AG09309 (cell line): ENCODE measurements at places on chromosomes 16 and 17.

- no peak for DNase-seq
Observed at GRCh38 chr16:65314627-65315008, 192.8 kb upstream of the CDH11 start.

GRCh38 chr16:58850678-58851020 lies 116.5 kb upstream of the GOT2 start:
- DNase-seq: no peak

DNA sequence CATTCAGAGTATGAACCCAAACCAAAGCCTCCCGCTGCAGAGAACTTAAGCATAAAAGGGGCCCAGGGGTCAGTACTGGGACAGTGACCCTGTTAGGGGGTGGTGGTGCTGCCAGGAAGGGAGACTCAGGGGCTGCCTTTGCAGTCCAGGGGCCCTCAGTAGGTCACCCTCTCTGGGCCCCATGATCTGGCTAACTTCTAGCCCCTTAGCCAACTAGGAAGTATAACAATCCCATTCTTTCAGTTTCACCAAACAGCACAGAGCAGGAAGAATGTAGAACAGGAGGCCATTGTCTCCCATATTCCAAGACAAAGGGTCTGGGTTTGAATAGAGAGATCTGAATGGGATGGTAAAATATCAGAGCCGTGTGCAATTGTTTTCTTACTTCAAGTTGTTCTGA lies 378.6 kb upstream of the C16orf82 start:
- DNase-seq: no peak

GRCh38 chr16:4862639-4863038 lies 15.4 kb downstream of the UBN1 start:
- DNase-seq: no peak

- DNase-seq: peak; percentile 80
Observed at GRCh38 chr17:64081802-64082799, 47.8 kb downstream of the ERN1 start.

DNA sequence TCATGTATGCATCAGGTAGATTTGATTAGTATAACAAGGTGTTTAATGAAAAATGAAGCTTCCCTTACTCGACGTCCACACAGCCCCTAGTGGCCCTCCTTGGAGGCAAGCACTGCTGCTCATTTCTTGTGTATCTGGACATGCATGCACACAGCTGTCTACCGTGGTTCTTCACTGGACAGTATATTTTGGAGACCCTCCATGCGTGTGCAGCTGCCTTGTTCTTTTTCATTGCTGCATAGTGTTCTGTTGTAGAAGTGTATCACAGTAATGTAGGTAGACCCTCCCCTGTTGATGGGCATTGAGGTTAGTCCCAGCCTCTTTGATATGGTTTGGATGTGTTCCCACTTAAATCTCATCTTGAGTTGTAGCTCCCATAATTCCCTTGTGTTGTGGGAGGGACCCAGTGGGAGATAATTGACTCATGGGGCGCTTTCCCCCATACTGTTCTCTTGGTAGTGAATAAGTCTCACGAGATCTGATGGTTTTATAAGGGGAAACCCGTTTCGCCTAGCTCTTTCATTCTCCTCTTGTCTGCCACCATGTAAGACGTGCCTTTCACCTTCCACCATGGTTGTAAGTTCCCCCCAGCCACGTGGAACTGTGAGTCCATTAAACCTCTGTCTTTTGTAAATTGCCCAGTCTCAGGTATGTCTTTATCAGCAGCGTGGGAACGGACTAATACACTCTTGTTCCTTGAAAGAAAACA lies 6.3 kb downstream of the CMIP start:
- no peak for DNase-seq

DNA sequence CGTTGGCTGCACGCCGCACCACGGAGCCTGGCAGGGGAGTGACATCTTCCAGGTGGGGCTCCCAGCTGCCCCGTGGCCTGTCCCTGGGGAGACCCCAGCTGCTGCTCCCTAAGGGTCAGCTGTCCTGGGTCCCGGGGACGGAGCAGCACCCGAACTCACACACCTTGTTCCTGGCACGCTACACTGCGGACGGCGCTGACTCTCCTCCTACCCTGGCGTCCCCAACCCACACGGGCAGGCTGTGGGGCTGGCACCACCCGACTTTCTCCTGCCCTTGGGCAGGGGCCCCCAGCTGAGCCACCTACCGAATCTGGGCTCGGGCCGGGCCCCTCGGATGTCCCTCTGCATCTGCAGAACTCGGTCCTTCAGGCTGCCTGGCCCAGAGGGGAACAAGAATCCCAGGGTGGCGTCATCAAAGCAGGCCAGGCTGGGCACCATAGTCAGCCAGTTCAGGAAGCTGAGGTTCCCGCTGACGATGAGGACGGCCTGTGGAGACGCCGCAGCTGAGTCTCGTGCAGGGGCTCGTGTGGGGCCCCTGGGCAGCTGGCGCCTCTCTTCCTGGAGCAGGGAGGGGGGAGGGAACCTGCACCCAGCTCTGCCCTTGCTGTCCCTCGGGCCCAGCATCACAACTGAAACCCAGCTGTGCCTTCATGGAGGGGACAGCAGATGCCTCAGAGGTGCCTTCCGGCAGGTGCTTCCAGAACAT lies 70.5 kb upstream of the GNG13 start:
- DNase-seq: no peak

DNA sequence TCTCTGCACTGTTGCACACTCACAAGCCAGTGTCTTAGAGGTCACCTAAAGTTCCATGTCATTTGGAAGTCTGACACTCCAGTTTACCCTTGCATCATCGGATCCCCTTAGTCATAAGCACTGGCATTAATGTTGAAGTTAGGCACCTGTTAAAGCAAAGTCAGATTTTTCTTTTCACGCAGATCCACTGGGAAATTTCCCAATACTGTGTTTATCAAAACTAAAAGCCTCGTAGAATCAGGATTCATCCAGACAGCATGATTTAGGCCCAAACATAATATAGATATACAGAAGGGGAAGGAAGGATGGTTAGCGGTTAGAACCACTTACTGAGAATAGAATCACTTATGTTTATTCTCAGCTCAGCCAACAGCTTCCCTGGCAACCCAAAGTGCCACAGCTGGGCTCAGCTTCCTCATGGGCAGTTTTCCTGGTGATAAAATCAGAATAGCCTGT lies 30.1 kb upstream of the HAPSTR1 start:
- no peak for DNase-seq

DNA sequence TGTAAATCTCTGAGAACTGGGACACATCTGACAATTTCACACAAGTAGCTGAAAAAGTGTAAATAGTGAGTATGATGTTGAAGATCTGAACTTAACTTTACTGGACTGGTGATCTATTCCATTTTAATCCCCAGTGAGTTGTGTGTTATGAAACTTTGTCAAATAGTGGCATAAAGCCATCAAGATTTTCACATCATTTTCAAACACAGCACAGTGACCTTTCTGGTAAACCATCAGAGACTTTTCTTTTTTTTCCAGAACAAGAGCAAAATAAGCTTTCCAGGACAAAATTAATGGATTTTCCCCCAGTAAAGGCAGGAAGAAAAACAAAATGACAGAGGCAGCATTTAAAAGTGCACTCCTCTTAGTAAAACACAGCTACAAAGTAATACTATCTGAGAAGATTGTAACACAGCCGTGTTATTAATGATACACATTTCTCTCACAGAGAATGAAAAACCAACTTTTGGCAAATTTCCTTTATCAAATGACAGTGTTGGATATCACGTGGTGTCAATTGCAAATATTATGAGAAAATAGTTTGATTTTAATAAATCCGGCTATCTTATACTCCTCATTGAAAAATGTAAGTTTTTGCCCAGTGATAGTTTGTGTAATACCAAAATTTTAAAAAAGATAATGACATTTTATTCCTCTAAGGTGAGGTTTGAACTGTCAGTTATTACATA lies 16.8 kb upstream of the COL1A1 start:
- no peak for DNase-seq

DNA sequence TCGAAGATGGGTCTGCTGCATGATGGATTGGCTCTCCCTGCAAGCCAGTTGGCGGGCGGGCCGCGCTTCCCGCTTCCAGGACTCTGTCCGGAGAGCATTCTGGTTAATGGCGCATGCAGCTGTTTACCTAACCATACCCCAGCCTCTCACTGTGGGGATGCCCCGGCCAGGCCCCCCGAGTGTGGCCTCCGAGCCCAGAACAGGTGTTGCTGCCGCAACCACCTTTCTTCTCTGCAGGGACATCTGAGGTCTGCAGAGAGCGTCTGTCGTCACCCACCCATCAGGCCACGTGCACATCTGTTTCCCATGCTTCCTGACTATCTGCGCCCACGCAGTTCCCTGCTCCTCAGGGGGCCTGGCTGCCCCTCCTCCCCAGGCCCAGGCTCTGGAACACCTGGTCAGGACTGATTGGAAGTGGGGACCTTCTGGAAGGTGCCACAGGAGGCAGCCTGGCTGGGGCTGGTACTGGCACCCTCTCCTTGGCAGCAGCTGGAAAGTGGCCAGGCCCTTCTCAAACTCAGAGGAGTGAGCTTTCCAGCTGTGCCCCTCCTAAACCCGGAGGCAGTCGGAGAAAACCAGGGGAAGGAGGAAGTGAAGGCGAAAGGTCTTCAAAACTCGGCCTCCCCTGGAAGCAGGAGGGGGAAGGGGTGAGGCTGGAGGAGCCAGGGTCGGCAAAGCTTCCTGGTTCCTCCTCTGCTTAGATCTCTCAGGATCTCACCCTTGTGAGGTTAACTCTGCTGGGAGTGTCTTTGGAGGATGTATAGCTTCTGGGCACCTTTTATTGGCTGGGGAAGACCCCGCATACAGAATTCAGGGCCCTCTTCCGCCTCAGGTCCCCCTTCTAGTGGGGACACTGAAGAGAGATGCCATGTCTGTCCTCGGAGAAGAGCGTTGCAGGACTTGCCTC lies 64.5 kb upstream of the CIBAR2 start:
- no peak for DNase-seq

DNA sequence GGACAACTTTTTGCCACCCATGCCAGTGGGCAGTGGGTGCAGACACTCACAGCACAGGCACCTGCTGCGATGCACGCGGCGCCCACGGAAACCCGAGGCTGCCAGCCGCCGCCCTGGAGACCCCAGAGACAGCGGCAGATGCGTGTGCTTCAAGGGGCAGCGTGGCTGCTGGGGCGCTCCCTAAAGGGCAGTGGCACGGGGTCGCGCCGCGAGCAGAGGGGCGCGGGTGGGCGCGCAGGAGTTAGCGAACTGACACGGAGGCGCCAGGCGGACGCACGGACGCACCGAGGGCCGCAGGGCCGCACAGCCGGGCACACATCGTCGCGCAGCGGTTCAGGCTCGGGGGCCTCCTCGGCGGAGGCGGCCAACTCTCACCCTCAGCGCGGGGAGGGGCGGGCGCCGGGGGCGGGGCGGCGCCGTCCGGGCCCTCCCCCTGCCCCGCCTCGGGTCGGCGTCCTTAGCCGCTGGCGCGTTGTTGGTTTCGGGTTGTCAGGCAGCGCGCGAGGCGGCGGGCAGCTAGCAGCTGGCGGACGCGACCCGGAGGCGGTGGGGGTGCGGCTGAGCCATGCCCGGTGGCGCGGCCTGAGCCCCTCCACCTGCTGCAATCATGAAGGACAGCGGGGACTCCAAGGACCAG lies at the start of gene KIF19:
Gene KIF19 (plus strand): TSS at position 484 of the 637 bp plus-strand sequence. CDS start 124 bp downstream, at position 608.
- DNase-seq: no peak

DNA sequence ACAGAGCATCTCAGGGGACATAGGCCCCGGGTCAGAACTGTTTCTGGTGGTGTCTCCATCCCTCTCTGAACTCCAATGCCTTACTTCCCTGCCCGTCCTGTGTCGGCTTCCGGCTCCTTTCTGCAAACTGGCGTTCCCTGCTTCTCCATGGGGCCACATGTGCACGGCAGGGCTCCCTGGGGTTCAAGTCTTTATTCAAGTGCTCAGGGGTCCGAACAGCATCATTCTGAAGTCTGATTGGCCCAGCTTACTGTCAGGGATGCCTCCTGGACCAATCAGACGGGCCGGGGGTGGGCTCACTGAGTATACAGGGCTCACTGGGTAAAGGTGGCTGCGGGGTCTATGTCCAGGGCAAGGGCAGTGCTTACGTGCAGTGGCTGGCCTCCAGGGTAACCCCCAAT lies 17.1 kb downstream of the C16orf82 start:
- no peak for DNase-seq

DNA sequence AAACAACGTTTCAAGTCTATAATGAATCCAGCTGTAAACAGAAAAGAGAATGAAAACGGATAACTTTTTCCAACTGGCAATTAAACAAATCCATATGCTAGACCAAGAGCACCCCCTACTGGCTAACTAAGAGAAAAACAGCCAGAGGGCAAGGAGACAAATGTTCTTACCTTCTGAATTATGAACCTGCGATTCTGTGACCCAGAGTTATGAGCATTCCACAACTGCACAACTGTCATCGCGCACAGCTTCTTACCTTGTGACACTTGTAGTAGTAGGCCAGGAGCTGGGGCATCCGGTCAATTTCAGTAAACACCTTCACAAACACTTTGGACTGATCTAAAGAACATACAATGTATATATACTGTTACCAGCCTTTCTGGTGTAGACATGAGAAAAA lies 18.6 kb downstream of the COG7 start:
- DNase-seq: no peak

- no peak for DNase-seq
Observed at GRCh38 chr16:67544844-67545664, 16.4 kb downstream of the RIPOR1 start.

GRCh38 chr16:56549161-56549560 lies 15.7 kb upstream of the MT4 start:
- DNase-seq: no peak

DNA sequence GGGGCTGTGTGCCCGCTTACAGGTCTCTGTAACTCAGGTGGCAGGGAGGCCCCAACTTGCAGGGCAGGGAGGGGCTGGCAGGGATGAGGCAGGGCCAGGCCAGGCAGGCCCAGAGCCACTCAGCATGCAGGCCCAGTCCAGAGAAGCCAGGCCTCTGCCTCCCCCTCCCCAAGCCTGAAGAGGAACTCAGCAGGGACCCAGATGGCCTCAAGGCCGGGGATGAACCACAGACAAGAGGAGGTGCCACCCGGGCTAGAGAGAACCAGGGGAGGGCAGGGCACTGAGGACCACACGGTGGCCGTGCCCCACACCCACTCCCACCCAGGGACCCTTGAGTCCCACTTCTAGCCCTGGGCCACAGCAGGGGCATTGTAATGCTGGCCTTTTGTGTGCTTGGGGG lies 29.8 kb upstream of the EIF1 start:
- no peak for DNase-seq

DNA sequence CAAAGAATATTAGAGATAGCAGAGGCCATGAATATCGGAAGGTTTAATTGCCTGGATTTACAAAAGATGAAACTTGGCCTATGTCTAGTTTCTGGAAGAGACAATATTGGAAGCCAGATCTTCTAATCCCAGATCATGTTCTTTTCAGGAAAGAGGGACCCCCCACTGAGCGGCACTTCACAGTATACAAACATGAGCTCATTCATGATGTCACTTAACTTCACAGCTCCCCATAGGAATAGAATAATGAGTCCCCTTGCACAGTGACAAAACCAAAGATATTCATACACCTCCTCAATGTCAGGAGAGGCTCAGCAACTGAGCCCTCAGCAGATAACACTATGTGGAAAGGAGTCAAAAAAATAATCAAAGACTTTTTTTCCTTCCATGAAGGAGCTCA lies 147.5 kb downstream of the CDH11 start:
- DNase-seq: no peak

GRCh38 chr16:59635674-59636073 lies 901.6 kb upstream of the GOT2 start:
- no peak for DNase-seq

GRCh38 chr17:61248399-61248798 lies 151.2 kb upstream of the TBX2 start:
- DNase-seq: no peak

- DNase-seq: no peak
Observed at GRCh38 chr17:49734515-49735490, 27.0 kb upstream of the SLC35B1 start.

GRCh38 chr17:19391432-19391831 lies 4.4 kb upstream of the MFAP4 start:
- no peak for DNase-seq
